ENCODE measurements at places on chromosomes 16 and 17. TPM values are rescaled to one million over a fixed set of nuclear protein-coding genes. Genes with fewer than 3 reads are reported as not detected.

GRCh38 chr17:17837380-17837821 lies 615 bp upstream of the SREBF1 start:
- H3K36me3 ChIP-seq = no peaks in the 10 kb centered on the region
- peak; percentile 70 for DNase-seq
- H3K4me3 ChIP-seq = peak overlapping the region; percentile 87

GRCh38 chr17:41315204-41315794 lies at the start of gene KRTAP17-1:
Gene KRTAP17-1 (minus strand): TSS chr17:41315710. CDS start chr17:41315650, 60 bp downstream.
- no peak within 1 kb of the TSS for H3K27ac ChIP-seq
- peaks cover 6% of the 10 kb centered on the region for H3K27me3 ChIP-seq
- no peaks in the 10 kb centered on the region for H3K36me3 ChIP-seq
- H3K4me1 ChIP-seq = no peaks in the 10 kb centered on the region
- no peak for DNase-seq

- no peaks in the 10 kb centered on the region for H3K36me3 ChIP-seq
- H3K27ac ChIP-seq = no peak overlapping the region
- H3K4me1 ChIP-seq = peaks cover 15% of the 10 kb centered on the region
- no peaks in the 10 kb centered on the region for H3K27me3 ChIP-seq
Measured at GRCh38 chr16:46743232-46743719, 4.9 kb downstream of the MYLK3 start.

DNA sequence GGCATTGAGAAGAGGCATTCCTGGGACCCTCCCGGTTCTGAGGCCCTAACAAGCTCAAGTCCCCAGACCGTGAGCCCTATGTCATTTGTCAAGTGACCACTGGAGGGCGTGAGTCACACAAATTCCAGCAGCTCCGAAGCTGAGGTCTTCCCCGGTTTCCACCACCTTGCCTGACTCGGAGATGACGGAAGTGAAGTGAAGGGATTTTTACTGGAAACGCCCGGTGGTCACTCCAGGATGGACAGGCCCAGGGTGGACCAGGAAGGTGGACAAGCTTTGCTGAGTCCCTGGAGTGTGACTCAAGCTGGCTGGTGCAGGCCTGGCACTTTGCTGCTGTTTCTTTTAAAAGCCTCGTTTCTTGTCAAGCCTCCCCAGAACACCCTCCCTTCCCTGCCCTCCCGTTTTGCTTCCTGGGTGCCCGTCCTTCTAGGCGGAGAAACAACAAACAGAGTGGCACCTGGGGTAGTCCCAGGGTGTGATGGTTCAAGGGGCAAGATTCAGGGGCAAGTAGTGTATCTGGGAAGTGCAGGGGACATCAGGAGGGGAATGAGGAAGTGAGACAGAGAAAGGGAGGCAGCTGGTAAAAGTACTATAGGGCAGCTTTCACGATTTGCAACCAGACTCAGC lies 5.3 kb upstream of the NOS2 start:
- no peaks in the 10 kb centered on the region for H3K36me3 ChIP-seq
- H3K27me3 ChIP-seq = no peaks in the 10 kb centered on the region
- H3K27ac ChIP-seq = peak overlapping the region; percentile 80
- peak; percentile 90 for DNase-seq

DNA sequence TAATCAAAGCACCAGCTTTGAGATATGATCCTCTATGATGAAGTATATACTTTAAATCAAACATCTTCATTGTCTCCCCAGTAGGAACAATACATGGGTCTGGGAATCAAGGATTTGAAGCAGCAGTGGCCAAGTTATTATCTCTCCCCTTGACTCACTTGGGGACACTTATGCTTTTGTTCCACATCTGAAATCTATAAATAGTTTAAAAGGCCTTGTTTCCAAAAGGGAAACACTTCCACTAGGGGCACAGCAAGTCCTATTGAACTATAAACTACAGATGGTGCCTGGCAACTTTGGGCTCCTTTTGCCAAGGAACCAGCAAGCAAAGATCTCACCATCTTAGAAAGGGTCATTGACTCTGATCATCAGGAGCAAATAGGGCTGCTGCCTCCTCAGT lies 16.0 kb upstream of the CEP112 start:
- no peaks in the 10 kb centered on the region for H3K36me3 ChIP-seq
- H3K4me1 ChIP-seq = no peaks in the 10 kb centered on the region
- H3K27ac ChIP-seq = no peak overlapping the region
- H3K27me3 ChIP-seq = no peaks in the 10 kb centered on the region

DNA sequence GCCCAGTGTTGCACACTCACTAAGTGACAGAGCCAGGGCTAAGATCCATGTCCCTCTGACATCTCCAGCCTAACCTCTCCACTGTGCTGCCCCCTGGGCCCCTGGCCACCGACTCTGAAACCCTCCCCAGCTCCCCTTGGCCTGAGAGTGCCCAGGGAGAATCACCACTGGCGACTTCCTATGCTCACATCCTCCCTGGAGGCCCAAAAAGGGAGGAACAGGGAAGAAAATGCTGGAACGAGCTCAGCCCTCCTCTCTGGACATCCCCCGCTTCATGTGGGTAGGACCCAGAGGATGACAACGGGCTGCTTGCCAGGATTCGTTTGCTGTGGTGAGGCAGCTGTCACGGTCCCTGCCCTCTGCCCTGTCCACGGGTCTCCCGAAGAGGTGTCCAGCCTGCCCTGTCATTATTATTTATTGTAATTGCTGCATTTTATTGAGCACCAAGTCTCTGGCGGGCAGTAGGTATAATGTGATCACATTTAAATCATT lies 153.5 kb upstream of the RPL38 start:
- no peaks in the 10 kb centered on the region for H3K4me1 ChIP-seq
- no peak overlapping the region for H3K4me3 ChIP-seq
- no peaks in the 10 kb centered on the region for H3K36me3 ChIP-seq
- H3K27ac ChIP-seq = no peak overlapping the region
- peaks cover 14% of the 10 kb centered on the region for H3K27me3 ChIP-seq

The APOBR gene
- polyA plus RNA-seq = 0.26 TPM

The TRAF7 gene
- polyA plus RNA-seq = 30.0 TPM

The CCL14 gene
- polyA plus RNA-seq = 1.7 TPM

The CIITA gene
- 1.1 TPM for polyA plus RNA-seq

The BCL6B gene
- 0.95 TPM for polyA plus RNA-seq

The SSTR5 gene
- polyA plus RNA-seq = not detected

Measured in hepatocyte (in vitro differentiated cells).